ENCODE measurements at places on chromosomes 4 and X. TPM values are rescaled to one million over a fixed set of nuclear protein-coding genes. Genes with fewer than 3 reads are reported as not detected.
A peak's percentile ranks its signal among the peaks of the same experiment; 100 is the strongest.

DNA sequence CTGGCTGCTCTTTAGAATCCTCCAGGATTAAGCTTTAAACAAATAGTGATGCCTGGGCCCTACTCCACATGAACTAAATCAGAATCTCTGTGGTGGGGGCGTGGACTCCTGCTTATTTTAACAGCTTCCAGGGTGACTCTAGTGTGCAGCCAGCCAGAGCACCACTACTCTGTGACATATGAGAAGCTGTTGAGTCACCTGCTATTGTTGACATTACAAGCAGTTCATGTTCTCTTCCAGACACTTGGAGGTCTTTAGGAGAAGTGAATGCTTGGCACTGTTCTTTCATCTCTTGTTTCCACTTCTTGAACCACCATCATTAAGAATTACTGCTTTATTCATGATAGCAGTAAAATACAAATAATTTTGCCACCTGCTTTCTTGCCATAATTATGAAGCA lies 426 bp upstream of the C4orf51 start:
- peak; percentile 60 for DNase-seq

DNA sequence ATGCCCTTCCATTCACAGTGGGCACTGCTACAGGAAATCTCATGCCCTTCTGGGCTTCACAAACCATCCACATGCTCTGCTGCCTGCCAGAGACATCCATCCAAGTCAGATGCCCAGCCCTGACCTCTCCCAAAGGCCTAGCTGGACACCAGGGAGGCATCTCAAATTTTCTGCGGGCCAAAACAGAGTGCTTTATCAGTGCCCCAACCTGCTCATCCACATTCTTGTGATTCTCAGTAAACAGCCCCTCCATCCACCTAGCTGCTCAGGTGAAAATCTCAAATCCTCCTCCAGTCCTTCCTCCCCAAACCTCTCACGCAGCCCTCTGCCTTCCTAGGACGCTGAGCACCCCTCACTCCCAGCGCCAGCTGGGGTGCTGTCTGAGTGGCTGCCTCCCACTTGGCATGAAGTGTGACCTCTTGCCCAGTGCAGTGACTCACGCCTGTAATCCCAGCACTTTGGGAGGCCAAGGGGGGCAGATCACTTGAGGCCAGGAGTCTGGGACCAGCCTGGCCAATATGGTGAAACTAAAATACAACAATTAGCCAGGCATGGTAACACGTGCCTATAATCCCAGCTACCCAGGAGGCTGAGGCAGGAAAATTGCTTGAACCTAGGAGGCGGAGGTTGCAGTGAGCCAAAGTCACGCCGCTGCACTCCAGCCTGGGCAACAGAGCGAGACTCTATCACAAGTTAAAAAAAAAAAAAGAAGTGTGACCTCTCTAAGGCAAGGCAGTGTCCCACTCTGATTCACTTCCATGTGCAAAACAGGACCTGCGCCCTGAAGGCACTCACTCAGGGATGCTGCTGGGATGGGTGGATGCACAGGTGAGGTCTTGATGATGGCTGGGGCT lies 1.7 kb upstream of the AFAP1 start:
- DNase-seq, result no peak

Gene NHSL2
- polyA plus RNA-seq, result 8.5 TPM

- DNase-seq, result no peak
Measured at GRCh38 chr4:6106156-6106555, 87.9 kb upstream of the C4orf50 start.

Gene SLC4A4
- polyA plus RNA-seq, result 77.2 TPM

- DNase-seq, result no peak
Measured at GRCh38 chr4:57425610-57426009, 315.4 kb upstream of the IGFBP7 start.

DNA sequence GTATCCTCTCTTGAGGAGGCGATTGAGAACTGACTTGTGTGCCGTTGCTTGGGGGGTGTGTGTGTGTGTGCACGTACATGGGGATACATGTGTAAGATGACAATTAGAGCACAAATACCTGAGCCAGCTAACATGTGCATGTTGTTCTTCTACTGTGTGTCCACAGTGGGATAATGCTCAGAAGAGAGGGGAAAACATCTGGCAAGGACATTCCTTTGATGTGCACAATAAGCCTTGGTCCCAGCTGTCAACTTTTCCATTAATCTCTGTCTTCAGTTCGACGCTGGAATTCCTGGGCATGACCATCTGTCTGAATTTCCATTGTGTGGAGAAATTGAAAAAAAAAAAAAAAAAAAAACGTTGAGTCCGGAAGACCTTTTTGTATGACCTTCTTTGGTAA lies 592.0 kb upstream of the GALNTL6 start:
- no peak for DNase-seq

GRCh38 chr4:146143888-146144287 lies 31.6 kb upstream of the LSM6 start:
- no peak for DNase-seq

DNA sequence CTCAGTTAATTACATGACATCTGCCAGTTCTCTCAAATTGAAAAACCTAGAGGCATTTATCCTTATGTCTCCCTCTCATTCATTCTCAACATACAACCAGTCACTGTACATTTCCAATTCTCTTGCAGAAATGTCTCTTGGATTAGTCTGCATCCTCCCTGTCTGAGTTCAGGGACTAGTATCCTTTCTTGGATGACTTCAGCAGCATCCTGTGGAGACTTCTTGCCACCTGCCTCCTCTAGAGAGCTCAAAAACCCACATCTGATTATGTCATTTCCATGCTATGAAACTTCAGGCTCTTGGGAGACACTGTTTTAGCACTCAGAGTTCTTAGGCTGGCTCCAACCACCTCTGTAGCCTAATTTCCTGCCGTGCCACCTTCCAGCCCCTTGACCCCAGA lies 515.1 kb upstream of the DIPK2B start:
- no peak for DNase-seq

Gene REPS2
- 18.4 TPM for polyA plus RNA-seq

DNA sequence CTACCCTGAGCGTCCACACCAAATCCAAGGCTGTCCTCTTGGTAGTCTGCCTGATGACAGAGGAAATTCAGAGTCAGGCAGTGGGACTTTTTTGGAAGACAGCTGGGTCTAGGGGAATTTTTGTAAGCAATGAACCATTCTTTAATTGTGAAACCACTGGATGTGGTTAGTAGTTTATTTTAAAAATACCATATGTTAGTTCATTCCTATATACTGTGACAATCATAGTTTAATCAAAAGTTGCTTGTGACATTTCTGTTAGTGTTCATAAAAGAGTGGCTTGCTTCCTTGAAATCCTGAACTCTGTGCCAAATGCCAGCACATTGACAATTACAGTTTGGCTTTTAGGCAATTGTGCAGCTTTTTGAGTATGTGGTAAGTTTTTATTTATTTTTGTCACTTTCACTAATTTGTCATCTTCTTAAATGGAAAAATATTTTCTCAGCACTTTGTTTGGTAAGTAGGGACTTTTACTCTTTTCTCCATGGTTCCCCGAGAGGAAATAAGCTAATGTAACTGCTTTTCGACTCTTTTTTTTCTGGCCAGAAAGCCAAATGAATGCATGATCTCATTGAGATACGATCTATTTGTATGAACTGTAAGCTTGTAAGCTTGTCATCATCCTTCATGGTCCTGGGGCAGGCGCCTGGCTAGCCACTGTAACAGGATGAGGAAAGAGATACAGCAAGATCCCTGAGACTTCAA lies 72.6 kb upstream of the SLC4A4 start:
- DNase-seq, result no peak

Gene IL3RA
- 8.6 TPM for polyA plus RNA-seq

DNA sequence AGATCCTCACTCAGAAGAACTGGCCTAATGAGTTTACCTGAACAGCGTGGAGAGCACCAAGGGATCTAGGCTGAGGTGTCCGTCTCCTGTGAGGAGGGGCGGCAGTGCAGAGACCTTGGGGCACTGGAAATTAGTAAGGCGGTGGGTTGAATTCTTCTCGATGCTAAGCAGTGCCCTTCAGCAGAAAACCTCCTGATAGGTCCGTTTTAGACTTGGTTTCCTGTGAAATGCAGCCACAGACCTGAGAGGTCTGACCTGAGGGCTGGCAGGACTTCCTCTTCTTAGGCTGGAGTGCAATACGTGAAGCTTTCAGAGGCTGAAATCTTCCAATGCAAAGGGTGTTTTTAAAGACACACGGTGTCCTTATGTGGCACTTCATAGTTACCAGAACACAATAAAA lies at the start of gene CLNK:
TSS of gene CLNK (minus strand) at position 138 of the 400 bp plus-strand sequence. CDS start 16,899 bp downstream, outside the sequence.
- DNase-seq, result no peak

Gene SLC25A31
- polyA plus RNA-seq, result not detected

DNA sequence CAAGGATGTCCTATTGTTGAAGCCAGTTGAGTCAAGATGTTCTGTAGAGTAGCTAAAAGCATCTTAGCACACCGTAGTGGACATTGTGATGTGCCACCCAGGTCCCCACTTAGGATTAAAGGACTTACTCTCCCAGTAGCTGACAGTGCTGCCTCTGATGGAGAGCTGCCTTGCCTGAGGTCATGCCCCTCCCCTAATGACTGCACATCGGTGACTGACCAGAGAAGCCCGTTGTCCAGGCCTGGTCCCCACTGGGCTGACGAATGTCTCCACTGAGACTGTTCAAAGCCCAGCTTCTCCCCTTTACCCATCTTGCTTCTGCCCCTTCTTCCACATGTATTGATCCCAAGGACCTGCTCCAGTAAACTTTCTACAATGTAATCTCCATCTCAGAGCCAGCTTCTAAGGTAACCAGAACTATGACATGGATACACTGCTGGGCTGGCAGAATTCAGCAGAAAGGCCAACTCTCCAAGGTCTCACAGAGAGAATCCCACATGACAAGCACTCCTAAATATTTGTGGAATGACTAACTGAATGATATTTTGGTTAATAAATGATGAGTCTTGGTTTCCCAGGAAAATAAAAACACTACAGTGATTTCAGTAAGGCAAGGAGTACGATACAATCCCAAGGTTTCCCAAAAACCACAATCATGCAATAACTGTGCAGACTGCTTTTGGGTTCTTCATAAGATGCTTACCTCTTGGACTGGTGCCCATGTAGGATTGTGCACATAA lies 82.4 kb upstream of the TMEM150C start:
- DNase-seq, result no peak

GRCh38 chr4:14659286-14659685 lies 343.0 kb upstream of the CPEB2 start:
- no peak for DNase-seq

Measured in right renal cortex interstitium (tissue), 3 donors.